Activated CD8-positive, alpha-beta memory T cell treated with anti-CD3 and anti-CD28 coated beads, Interleukin-2, amount 10 ng/mL, durations not matched to agents 7 days and 5 days (primary cell): ENCODE measurements at places on chromosomes 3 and 15. TPM values are rescaled to one million over a fixed set of nuclear protein-coding genes. Genes with fewer than 3 reads are reported as not detected.

DNA sequence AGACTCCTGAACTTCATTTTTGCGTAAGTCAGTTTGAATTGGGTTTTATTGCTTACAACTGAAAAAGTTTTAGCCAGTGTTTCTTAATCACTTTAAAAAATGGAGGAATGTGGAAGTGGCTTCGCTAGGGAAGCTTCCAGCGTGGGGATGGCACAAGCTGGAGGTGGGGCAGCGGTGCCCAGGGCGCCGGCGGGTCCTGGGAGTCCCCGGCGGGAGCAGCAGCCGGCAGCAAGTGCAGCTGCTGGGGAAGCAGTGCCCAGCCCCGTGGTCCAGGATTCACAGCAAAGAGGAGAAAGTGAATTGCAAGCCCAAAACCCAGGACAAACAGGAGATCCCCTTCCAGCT lies 301.8 kb upstream of the PROK2 start:
- no peak overlapping the region for H3K4me3 ChIP-seq
- H3K27ac ChIP-seq: no peak overlapping the region
- peaks cover 7% of the 10 kb centered on the region for H3K27me3 ChIP-seq
- DNase-seq: no peak
- peaks cover 4% of the 10 kb centered on the region for H3K4me1 ChIP-seq

GHSR gene
- total RNA-seq: not detected

- H3K27ac ChIP-seq: peak overlapping the region; percentile 53
- peaks cover 21% of the 10 kb centered on the region for H3K36me3 ChIP-seq
- no peak for DNase-seq
- no peaks in the 10 kb centered on the region for H3K27me3 ChIP-seq
- H3K4me1 ChIP-seq: peaks cover 69% of the 10 kb centered on the region
- H3K4me3 ChIP-seq: no peak overlapping the region
These were observed 463.3 kb upstream of the CBLB start for GRCh38 chr3:106332129-106332528.

DNA sequence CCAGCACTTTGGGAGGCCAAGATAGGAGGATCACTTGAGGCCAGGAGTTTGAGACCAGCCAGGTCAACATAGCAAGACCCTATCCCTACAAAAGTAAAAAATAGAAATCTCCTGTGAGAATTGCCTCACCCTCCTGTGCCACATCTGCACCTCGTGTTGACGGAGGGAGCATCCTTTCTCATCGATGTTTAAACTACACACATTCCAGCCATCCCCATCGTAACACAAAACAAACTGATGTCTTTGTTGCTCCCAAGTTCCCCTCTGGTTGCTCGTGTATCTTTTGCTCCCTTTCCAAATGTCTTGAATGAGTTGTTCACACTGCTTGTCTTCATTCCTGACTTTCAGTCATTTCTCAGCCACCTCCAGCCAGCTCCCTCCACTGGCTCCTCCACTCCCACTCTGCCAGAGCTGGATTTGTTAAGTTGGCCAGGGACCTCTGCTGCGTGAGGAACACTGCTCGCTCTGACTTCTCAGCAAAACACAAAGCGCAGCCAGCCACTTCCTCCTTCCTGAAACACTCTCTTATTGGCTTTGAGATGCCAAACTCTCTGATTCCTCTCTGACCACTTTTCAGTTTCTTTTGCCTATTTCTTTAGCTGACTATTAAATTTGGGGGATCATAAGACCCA lies 53.6 kb upstream of the ATP13A3 start:
- no peak for DNase-seq
- H3K4me3 ChIP-seq: no peak overlapping the region
- H3K27me3 ChIP-seq: no peaks in the 10 kb centered on the region
- H3K4me1 ChIP-seq: peaks cover 6% of the 10 kb centered on the region
- H3K27ac ChIP-seq: no peak overlapping the region

- H3K4me3 ChIP-seq: no peak overlapping the region
- no peaks in the 10 kb centered on the region for H3K4me1 ChIP-seq
- no peaks in the 10 kb centered on the region for H3K36me3 ChIP-seq
- H3K27me3 ChIP-seq: peaks cover 10% of the 10 kb centered on the region
- no peak overlapping the region for H3K27ac ChIP-seq
These were observed 63.9 kb downstream of the ST8SIA2 start for GRCh38 chr15:92457471-92458041.

DNA sequence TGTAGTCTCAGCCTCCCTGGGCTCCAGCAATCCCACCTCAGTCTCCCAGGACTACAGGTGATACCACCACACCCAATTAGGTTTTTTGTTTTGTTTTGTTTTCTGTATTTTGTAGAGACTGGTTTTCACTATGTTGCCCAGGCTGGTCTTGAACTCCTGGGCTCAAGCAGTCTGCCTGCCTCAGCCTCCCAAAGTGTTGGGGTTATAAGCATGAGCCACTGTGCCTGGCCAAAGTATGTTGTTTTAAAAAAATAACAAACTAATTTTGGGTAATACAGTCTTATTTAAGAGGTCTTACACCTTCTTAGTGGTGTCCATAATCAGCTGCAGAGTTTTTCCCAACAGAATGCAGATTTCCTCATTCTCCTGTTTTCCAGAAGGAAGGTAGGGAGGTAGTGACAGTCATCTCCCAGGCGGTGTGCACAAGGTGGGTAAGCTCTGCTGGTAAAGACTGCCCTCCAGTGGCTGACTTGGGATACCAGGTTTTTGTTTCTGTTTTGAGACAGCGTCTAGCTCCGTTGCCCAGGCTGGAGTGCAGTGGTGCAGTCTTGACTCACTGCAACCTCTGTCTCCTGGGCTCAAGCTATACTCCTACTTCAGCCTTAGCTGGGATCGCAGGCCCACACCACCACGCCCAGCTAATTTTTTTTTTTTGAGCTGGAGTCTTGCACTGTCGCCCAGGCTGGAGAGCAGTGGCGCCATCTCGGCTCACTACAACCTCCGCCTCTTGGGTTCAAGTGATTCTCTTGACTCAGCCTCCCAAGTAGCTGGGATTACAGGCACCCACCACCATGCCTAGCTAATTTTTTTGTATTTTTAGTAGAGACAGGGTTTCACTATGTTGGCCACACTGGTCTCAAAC lies 58.4 kb downstream of the MAP6D1 start:
- peaks cover 19% of the 10 kb centered on the region for H3K4me1 ChIP-seq
- peak overlapping the region; percentile 34 for H3K27ac ChIP-seq
- DNase-seq: peak; percentile 85
- no peak overlapping the region for H3K4me3 ChIP-seq

DNA sequence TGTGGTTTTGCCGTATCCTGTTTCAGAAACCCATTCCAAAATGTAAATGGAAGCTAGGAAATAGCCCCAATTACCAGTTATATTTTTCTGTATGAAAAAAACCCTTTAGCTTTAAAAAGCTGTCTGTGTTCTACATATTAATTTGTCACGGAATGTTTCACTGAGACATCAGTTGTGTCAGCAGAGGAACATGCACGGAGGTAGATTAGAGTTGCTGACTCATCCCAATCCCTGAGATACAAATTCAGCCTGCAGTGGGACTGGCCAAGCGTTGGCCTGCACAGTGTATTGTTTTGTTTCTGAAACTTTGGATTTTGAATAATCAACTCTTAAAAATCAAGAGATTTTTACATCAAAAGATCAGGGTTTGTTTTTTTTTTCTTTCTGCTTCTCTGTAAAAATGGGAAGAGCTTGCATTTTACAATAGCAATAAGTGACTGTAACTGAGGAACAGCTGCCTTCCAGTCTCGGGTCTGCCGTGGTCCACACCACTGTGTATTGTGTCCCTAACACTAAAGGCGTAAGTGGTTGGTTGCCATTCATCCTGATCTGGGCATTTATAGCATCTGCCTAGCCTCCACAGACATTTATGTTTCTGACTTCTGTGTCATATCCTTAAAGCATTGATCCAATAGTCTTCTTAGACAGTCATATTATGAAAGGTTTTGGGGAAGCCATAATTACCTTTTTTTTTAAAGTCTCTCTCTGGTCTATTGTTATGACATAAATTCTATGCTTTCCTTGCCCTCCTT lies 218.1 kb downstream of the ADAMTSL3 start:
- H3K27me3 ChIP-seq: no peaks in the 10 kb centered on the region
- no peak overlapping the region for H3K4me3 ChIP-seq
- DNase-seq: no peak

GRCh38 chr3:16809993-16810392 lies 74.8 kb upstream of the PLCL2 start:
- peaks cover 11% of the 10 kb centered on the region for H3K27me3 ChIP-seq
- H3K27ac ChIP-seq: no peak overlapping the region
- H3K4me3 ChIP-seq: no peak overlapping the region
- H3K36me3 ChIP-seq: peaks cover 2% of the 10 kb centered on the region
- DNase-seq: no peak
- peaks cover 4% of the 10 kb centered on the region for H3K4me1 ChIP-seq

DNA sequence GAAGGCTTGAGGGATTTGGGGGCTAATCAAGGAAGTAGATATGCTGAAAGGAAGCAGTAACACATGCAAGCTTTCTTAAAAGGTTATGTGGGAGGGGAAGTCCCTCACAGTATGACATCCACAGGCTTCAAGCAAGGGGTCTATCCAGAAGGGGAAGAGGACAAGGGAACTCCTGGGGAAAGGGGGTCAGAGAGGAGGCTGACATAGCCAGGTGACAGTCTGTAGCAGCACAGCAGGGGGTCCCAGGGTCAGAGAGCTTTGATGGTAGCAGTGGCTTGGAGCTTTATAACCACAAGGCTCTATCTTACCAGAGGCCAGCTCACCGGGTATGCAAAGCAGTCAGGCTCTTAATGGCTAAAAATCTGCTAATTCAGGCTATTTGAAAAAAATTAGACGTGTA lies 150.6 kb upstream of the NSMCE3 start:
- H3K27ac ChIP-seq: no peak overlapping the region
- H3K4me3 ChIP-seq: no peak overlapping the region
- no peaks in the 10 kb centered on the region for H3K27me3 ChIP-seq
- H3K4me1 ChIP-seq: no peaks in the 10 kb centered on the region
- H3K36me3 ChIP-seq: no peaks in the 10 kb centered on the region

- peaks cover 7% of the 10 kb centered on the region for H3K27me3 ChIP-seq
- H3K4me3 ChIP-seq: no peak overlapping the region
- H3K4me1 ChIP-seq: no peaks in the 10 kb centered on the region
- no peak overlapping the region for H3K27ac ChIP-seq
These were observed 107.0 kb downstream of the RPLP1 start for GRCh38 chr15:69559440-69560190.

DNA sequence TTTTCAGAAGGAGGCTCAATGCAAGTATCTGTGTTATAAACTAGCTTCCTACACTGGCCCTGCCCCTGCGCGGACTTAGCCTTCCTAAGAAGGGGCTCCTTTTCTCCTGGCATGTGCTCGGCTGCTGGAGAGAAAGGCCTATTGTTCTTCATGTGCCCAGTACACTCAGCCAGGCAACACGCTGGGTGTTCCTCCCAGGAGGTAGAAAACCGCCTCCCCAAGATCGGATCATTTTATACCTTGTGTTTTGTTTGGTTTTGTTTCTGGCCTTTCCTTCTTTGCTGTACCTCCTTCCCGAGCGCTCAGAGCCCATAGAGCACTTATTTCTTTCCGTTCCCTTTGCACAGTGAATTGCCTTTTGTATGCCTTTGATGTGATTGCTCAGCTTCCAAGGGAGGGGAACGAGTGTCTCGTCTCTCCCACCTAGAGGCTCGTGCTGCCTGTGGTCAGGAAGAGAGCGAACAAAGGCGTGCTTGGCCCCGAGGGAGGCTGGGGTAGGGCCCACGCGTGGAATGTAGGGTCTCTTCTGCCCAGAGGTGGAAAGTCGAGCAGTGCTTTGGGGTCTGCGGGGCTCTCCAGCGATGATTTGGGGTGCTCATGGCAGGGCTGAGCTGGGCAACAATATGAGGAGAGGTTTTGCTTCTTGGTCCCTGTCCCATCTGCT lies 30.0 kb downstream of the CCNL1 start:
- DNase-seq: no peak
- H3K27ac ChIP-seq: peak overlapping the region; percentile 96
- H3K4me3 ChIP-seq: peak overlapping the region; percentile 59
- H3K27me3 ChIP-seq: no peaks in the 10 kb centered on the region
- peaks cover 2% of the 10 kb centered on the region for H3K36me3 ChIP-seq
- H3K4me1 ChIP-seq: peaks cover 78% of the 10 kb centered on the region

FBXL22 gene
- total RNA-seq: 0.85 TPM

RTP1 gene
- not detected for total RNA-seq

- H3K36me3 ChIP-seq: no peaks in the 10 kb centered on the region
- H3K27me3 ChIP-seq: peaks cover 8% of the 10 kb centered on the region
- no peak overlapping the region for H3K4me3 ChIP-seq
These were observed 29.4 kb downstream of the ITGA11 start for GRCh38 chr15:68402432-68403160.

NEK11 gene
- total RNA-seq: 1.3 TPM

CPNE9 gene
- not detected for total RNA-seq

- H3K27ac ChIP-seq: no peak overlapping the region
- H3K4me3 ChIP-seq: no peak overlapping the region
- no peaks in the 10 kb centered on the region for H3K27me3 ChIP-seq
- DNase-seq: no peak
- H3K4me1 ChIP-seq: no peaks in the 10 kb centered on the region
These were observed 297.3 kb downstream of the GABRB3 start for GRCh38 chr15:26475554-26475953.
